ENCODE measurements at places on chromosomes 16 and 17.

GRCh38 chr17:72520665-72521303 lies 400.0 kb downstream of the SOX9 start:
- no peak for DNase-seq

- DNase-seq = no peak
Measured at GRCh38 chr16:56514845-56515244, 5.0 kb downstream of the BBS2 start.

GRCh38 chr16:47886631-47887415 lies 269.0 kb downstream of the ABCC12 start:
- DNase-seq = no peak

DNA sequence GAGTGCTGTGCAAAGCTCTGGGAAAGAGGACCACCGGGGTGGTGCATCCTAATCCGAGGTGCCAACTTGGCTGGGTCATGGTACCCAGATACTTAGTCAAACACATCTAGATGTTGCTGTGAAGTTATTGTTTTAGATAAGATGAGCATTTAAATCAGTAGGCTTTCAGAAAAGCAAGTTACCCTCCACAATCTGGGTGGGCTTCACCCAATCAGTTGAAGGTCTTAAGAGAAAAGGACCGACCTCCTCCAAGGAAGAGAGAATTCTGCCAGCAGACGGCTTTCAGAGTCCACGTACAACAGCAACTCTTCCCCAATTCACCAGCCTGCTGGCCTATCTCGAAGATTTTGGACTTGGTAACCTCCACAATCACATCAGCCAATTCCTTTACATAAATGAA lies 338.1 kb downstream of the C16orf95 start:
- no peak for DNase-seq

- no peak for DNase-seq
Measured at GRCh38 chr17:50057521-50057991, 1.6 kb downstream of the ITGA3 start.

- no peak for DNase-seq
Measured at GRCh38 chr17:63189930-63190329, 223.9 kb downstream of the TANC2 start.

DNA sequence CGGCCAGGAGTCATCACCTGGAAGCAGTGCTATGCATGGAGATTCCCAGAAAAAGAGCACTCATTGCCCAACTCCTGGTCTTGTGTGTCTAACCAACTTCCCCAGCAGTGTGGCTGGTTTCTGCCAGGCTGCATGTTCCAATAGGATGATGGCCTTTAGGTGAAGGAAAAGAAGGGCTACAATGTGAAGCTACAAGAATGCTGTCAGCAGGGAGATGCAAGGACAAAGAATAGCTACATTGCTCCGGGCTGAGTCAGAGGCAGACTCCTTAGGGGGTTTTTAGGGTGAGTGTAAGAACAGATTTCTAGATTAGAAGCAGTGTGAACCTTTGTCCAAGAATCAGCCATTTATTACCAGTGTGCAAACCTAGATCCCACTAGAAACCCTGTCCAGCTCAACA lies 63.0 kb upstream of the DNAH9 start:
- DNase-seq = no peak

- no peak for DNase-seq
Measured at GRCh38 chr17:8365143-8365542, 11.4 kb downstream of the KRABD2 start.

DNA sequence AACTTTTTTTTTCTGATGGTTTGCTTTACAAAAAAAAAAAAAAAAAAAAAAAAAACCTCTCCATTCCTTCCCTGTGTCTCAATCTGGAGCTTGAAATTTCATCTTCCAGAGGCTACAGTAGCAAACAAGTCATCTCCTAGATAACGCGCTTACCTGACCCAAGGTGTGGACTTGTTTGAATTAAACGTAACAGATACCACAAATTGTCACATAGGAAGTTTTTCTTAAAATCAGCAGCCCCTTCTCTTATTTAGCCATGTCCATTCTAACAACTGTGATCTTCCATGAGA lies 2.0 kb downstream of the STAT5B start:
- no peak for DNase-seq

- DNase-seq = no peak
Measured at GRCh38 chr16:64808474-64808873, 313.4 kb downstream of the CDH11 start.

- DNase-seq = no peak
Measured at GRCh38 chr16:26667307-26667706, 399.4 kb upstream of the C16orf82 start.

DNA sequence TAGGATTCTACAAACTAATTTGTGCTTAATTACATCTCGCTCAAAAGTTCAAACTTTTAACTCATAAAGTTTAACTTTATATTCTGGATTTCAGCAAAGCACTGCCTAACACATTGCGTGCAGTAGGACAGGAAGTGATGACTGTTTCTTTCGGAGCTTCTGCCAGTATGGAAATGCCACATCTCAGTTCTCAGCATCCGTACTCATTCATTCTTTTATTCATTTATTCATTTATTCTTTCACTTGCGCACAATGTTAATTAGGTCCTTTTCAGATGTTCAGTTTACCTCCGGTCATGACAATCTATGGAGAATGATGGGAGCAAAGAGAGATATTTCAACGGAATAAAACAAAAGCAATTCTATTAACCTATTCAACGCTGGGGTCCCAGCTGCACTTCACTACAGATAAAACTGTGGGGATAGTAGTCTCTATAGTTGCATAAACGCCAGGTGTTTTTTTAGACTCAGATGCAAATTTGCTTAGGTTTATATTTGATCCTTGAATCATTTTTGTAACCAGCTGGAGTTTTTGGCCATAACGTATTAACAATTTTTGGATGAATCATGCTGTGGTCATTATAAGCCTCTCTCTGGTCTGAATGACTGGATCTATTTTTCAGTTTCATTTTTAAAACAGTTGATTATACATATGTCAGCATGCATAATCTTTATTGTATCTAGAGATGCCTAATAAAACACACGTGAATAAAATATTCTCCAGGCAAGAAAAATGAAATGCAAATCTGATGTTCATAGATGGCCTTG lies 143.9 kb downstream of the KCNJ2 start:
- no peak for DNase-seq

DNA sequence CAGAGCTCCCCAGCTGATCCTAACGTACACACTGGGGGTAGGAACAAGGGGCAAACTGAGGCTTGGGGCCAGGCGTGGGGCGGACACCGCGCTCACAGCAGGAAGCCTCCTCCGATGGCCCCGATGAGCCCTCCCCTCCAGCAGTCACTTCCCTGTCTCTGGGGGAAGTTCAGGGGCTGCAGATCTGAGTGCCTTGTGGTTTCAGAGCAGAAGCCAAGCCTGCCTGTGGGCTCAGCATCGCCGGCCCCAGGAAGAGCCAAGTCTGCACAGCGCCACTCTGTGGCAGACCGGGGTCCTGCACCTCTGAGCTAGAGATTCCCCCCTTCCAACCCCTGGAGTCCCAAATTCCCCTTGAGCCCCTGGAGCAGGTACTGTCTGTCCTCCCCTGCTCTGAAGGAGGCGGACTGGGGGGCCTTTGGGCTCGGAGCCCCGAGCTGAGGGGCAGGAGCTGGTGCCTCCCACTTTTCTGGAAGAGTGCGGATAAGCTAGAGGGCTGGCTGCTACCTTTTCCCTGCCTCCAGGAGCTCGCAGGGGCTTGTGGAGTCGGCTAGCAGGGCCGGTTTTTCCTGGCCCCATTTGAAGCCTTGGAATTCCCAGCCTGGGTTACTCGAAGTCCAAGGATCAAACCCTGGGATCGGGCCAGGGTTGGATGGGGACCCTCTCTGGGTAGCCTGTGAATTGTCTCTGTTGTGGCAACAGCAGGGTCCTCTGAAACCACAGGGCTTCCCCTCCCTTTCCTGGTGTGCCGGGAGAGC lies 2.9 kb downstream of the GSE1 start:
- peak; percentile 51 for DNase-seq

DNA sequence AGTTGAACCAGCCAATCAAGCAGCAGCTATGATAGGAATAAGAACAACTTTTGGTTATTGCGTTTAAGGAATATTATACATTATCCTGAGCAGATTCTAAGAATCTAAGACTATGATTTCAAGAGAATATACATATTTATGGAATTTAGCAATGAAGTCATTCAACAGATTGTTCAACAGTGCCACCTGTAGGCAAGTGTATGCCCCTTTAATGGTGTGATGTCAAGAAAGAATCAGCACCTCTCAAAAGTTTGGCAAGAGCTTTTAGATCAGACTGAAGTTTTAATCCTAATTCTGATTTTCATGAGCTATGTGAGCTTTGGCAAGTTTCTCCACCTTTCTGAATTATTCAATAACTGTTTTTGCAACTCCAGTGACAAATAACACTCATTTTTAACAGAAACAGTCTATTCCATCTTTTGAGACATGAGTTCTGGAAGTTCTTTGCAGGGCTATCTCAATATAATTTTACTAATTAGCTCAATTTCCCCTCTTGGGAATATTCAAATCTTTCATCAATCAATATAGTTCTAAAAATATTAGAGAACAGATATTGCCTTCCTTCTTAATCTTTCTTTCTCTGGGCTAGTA lies 474.3 kb upstream of the TOM1L1 start:
- no peak for DNase-seq

GRCh38 chr17:7988750-7989178 lies 13.7 kb upstream of the GUCY2D start:
- peak; percentile 67 for DNase-seq

GRCh38 chr17:72556944-72557826 lies 436.4 kb downstream of the SOX9 start:
- no peak for DNase-seq

DNA sequence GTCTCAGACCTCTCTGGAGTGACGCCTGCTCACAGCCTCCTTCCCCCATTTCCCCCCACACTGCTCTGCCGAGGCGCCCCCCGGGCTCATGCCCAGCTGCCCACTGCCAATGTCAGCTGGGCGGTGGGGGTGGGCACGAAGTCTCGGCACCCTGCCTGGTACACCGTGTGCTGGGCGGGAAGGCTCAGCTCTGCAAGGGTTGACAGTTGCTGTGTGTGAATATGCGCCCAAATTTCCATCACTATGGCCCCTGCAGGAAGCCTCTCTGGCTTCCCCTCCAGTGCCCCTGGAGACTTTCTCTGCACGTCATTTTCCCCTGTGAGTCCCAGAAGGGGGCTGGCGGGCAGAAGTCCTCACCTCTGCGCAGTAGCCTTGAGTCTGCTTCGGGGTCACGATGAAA lies 11.6 kb upstream of the CAMKK1 start:
- DNase-seq = no peak

DNA sequence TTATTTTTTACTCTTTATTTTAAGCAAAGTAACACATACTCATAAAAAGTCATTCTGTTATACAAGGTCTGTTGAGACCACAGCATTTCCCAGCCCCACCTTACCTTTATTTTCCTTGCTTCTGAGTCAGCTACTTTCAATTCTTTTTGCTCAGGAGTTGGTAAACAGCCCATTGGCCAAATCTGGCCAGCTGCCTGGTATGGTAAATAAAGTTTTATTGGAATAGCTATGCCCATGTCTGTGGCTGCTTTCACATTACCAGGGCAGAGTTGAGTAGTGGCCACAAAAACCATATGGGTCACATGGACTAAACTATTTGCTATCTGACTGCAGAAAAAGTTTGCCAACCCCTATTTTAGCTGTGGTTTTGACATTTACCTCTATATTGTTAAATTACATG lies 3.4 kb upstream of the NSRP1 start:
- no peak for DNase-seq

GRCh38 chr16:71426069-71426879 lies 15.6 kb downstream of the TLE7 start:
- peak; percentile 26 for DNase-seq

Data from AG04450 (cell line).